ENCODE measurements at places on chromosomes 4 and X.

DNA sequence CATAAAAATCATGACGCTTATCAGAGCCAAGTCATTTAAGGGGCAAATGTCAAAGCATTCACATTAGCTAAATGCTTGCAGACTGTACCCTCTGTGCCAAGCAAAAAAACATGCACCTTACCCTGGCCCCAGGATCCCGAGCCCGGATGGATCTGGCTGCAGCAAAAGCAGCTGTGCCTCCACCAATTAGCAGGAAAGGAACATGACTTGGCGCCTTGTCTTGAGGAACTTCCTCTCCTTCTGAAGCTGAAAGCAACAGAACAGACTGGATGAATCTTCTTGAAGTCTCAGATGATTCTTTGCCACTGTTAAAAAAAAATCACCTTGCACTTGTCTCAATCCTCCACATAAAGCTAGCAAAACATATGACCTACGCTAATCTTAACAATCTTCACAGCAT, 18.0 kb downstream of the AIFM1 start:
- no peak for DNase-seq

DNA sequence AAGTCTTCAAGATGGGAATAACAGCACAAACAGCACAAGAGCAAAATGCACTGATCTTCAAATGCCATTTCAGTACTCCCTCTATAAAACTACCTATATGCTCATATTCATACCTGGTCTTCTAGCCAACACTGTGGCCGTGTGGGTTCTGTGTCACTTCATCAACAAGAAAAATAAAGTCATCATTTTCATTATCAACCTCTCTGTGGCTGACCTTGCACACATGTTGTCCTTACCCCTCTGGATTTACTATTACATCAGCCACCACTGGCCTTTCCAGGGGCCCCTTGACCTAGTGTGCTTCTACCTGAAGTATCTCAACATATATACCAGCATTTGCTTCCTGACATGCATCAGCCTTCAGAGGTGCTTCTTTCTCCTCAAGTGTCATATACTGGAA, 59.6 kb upstream of the GPR174 start:
- DNase-seq = no peak

DNA sequence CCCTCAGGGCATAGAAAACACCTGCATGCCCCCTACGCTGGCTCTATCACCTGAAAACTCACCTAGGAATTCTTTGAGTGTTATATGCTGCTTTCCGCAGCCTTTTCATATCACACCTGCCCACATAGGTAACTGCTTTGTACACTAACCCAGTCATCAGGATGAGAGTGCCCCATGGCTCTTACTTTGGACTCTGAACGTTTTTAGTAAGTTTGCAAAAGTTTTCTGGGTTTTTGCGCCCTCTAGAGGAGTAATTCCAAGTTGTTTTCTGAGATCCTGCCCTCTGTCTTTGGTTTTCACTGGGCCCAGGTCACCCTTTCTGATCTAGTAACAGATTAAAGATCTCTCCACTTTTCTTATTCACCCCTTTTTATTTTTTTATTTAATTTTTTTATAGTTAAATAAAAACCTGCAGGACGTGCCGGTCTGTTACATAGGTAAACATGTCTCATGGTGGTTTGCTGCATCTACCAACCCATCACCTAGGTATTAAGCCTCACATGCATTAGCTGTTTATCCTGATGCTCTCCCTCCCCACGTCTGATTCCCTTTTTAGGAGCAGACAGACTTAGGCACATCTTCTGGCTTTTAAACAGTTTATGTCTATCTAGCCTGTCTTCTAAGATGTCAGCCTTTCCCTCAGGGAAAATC, 139.2 kb downstream of the NWD2 start:
- no peak for DNase-seq

DNA sequence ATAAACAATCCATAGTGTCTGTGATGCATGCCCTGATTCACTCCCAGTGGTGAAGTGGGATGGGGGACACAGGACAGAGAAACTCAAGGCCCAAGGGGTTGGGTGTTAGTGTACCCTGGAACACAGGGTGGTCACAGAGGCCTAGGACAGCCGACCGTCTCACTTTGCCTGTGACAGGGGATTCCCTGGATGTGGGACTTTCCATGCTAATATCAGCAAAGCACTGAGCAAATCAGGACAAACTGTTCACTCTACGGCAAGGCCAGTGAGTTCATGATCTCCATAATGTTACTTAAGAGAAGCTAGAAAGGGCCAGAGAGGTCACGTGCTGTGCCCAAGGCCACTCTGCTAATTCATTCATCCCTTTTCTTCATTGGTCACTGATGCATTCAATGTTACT, 158.7 kb upstream of the RBPJ start:
- DNase-seq = no peak

GRCh38 chr4:139453041-139453370, 915 bp upstream of the RAB33B start:
- DNase-seq = peak; percentile 37

DNA sequence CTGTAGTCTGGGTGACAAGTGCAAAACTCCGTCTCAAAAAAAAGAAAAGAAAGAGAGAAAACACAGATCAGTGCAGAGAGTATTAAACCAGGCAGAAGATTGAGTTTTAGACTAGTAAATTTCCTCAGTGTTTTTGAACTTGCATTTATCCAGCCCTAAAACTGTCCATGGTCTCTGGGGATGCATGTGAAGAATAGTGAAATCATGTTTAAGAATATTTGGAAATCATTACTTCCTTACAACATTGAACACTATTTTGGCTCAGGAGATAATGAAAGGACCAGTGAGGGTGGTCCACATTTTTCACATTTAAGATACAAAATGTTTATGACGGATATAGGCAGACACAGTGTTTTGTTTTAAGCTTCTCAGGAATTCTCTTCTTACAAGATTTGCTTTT, 195.8 kb upstream of the RASGEF1B start:
- no peak for DNase-seq

GRCh38 chr4:123401271-123402120, 4.9 kb downstream of the SPRY1 start:
- DNase-seq = no peak

- peak; percentile 2 for DNase-seq
These were observed 106.7 kb downstream of the ARHGAP6 start for GRCh38 chrX:11558972-11559371.

DNA sequence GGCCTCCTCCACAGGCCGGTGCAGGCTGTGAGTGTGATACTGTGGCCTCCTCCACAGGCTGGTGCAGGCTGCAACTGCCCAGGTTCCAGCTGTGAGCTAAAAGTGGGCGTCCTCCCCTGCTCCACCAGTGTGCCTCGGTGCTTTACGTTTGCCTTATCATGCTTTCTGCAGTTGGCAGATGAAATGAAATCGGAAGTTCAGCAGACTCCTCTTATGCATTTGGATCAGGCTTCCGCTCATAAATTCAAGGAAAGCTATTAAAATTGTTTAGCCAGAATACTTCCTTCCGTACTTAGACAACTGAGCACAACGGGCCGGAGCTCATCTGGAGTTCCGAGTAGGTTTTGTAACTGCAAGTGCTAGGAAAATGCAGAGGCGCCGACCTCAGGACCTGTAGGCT, 12.0 kb downstream of the CYP4V2 start:
- DNase-seq = no peak

- no peak for DNase-seq
These were observed 3.6 kb downstream of the APOO start for GRCh38 chrX:23904096-23904495.

GRCh38 chr4:26459054-26459755, 31.1 kb downstream of the CCKAR start:
- DNase-seq = no peak

DNA sequence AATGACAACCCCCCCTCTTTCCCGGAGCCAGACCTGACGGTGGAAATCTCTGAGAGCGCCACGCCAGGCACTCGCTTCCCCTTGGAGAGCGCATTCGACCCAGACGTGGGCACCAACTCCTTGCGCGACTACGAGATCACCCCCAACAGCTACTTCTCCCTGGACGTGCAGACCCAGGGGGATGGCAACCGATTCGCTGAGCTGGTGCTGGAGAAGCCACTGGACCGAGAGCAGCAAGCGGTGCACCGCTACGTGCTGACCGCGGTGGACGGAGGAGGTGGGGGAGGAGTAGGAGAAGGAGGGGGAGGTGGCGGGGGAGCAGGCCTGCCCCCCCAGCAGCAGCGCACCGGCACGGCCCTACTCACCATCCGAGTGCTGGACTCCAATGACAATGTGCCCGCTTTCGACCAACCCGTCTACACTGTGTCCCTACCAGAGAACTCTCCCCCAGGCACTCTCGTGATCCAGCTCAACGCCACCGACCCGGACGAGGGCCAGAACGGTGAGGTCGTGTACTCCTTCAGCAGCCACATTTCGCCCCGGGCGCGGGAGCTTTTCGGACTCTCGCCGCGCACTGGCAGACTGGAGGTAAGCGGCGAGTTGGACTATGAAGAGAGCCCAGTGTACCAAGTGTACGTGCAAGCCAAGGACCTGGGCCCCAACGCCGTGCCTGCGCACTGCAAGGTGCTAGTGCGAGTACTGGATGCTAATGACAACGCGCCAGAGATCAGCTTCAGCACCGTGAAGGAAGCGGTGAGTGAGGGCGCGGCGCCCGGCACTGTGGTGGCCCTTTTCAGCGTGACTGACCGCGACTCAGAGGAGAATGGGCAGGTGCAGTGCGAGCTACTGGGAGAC, 1.6 kb downstream of the PCDH10 start:
- no peak for DNase-seq

DNA sequence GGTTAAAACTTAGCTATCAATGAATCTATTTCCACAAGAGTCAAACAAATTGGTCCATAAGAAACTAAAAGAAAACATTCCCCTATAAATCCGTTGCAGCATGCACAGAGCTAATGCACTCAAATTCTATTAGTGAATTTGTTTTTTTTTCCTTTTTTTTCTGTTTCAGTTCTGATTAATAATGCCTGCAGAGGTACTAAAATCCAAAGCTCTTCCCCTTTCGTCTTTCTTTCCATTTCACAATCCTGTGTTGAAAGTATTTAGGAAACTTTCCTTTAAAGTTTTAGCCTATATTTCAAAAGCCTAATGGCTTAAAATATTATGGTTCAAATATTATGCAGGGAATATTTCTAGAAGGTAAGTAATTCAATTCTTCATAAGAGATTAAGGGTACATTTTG, 45.9 kb upstream of the VEGFD start:
- no peak for DNase-seq

GRCh38 chr4:123452616-123453015, 56.0 kb downstream of the SPRY1 start:
- no peak for DNase-seq

DNA sequence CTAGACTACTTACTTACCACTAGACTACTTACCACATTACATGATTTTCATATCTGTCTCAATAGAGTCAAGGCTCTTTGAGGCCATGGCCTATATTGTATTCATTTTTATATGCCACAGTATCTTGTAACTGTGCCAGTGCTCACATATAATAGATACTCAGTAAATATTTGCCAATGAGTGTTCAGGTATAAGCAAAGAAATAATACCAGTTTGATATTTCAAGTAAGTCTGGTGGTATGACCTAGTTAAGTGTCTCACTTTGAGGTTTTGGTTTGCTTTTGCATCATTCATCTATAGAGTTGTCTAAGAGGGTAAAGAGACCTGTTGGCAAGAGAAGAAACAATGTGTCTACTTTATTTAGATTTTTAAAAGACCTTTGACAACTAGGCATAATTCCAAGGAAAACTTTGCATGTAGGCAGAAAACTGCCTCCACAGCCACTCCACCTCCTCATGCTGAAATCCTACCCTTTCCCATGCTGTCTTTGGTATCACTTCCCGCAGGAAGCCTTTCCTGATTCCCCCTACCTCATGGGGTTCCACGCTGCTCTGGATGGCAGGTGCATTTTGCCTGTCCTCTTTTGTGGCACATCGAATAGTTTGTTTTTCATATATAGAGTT, 91.3 kb upstream of the KLHL13 start:
- no peak for DNase-seq

- DNase-seq = no peak
These were observed 230.3 kb downstream of the UNC5C start for GRCh38 chr4:95318483-95318882.

GRCh38 chr4:74006009-74006476, 7.6 kb upstream of the CXCL5 start:
- no peak for DNase-seq

- DNase-seq = no peak
These were observed 1.6 kb downstream of the NHS start for GRCh38 chrX:17376431-17377077.

DNA sequence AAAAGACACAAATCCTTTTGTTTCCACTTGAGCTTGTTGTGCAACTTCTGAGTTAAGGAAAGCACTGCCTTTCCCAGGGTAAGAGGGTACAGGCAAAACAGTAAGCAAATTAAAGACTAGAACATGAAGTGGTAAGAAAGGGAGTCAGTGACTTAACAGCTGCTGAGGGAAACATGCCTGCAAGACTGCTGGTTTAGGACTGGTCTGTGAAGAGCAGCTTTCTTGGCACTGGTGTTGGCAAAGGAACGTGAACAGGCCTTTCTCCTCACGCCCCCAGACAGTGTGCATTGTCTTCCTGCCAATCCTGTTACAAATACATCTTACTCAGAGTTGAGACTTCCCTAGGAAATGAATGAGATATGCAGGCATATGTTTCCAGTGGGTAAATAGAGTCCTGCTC, 2.6 kb downstream of the LHFPL1 start:
- no peak for DNase-seq

DNA sequence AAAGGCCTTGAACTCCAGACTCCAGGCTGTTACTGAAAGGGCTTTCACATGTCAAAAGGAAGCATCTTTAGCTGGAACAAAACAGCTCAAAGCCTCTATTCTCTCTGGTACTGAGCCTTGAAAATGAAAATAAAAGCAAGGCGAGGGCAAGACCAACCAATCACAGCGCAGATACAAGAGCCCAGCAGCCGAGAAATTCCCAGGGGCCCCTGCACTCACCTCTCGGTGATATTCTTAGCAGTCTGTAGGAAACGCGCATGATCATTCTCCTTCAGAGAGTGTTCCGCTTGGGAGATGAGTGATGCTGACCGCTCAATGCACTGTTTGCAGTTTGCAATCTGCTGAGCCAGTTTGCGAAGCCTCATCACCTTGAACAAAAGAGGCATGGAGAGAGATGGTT, 138.1 kb downstream of the MID1 start:
- DNase-seq = no peak

GRCh38 chr4:41015016-41015675, 199.2 kb downstream of the APBB2 start:
- DNase-seq = no peak

DNA sequence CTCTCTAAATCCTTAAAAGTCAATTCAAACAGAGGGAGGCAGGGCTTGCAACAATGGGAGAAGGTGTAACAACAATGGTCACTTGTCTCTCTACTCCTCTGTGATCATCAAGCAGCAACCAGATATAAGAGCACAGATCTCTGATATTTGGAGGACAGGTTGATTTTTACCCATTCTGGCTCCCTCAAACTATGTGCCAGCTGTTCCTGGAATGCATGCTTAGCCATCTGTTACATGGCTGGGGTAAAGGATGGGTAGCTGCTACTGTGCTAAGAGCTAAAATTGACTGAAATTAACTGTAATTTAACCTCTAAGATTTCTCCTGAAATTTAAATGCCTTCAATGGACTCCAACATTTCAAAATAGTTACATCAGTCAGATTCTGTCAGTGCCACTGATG, 1459.9 kb downstream of the PCDH7 start:
- DNase-seq = no peak

- DNase-seq = no peak
These were observed 1.7 kb downstream of the MUC7 start for GRCh38 chr4:70473679-70474078.

Data from stimulated activated CD4-positive, alpha-beta T cell treated with anti-CD3 and anti-CD28 coated beads, TNF-alpha, amount 100 ng/mL, for 1 hour (primary cell).